ENCODE measurements at places on chromosomes 7 and 10.

DNA sequence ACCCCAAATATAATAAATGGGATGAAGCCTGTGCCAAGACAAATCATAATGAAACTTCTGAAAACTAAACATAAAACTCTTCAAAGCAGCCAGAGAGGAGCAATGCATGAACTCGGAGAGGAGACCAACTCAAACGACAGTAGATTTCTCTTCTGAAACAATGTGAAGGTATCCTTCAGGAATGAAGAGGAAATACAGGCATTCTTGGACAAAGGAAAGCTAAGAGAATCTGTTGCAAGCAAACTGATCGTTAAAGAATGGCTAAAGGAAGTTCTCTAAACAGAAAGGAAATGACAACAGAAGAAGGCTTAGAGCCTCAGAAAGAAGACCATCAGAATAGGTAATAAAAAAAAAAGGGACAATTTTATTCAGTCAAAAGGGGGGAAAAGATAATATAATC lies 6.6 kb downstream of the GNA12 start:
- DNase-seq, result no peak

- no peak for DNase-seq
These were observed 62.4 kb downstream of the SLC35B4 start for GRCh38 chr7:134254311-134254710.

DNA sequence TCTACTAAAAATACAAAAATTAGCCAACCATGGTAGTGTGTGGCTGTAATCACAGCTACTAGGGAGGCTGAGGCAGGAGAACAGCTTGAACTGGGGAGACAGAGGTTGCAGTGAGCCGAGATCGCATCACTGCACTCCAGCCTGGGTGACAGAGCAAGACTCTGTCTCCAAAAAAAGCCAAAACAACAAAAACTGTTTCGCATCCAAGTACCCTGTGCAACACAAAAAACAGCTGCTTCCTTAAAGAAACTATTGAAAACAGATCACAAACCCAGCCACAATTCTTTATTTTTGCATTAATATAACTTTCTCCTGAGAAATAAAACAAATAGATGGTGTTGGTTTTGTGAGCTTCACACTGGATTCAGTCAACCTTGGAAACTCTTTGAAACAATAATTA lies 112.1 kb upstream of the AFAP1L2 start:
- no peak for DNase-seq

GRCh38 chr7:94491410-94491809 lies 18.2 kb upstream of the CASD1 start:
- no peak for DNase-seq

DNA sequence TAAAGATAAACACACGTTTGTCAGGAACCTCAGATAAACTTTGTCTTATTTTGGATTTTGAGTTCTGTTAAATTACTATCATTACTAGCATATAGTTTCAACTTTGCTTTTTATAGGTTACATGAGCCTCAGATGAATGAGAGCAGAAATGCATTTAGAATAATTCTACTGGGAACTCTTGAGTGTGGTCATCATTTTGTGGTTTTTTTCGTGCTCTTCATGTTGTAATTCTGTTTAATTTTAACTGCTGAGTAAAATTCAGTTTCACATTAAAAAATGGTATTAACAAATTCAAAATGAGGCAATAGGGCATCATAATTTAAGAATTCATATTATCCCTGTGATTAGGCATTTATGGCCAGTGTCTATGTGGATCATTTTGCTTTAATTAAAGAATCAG lies 72.9 kb downstream of the GNAI1 start:
- no peak for DNase-seq

DNA sequence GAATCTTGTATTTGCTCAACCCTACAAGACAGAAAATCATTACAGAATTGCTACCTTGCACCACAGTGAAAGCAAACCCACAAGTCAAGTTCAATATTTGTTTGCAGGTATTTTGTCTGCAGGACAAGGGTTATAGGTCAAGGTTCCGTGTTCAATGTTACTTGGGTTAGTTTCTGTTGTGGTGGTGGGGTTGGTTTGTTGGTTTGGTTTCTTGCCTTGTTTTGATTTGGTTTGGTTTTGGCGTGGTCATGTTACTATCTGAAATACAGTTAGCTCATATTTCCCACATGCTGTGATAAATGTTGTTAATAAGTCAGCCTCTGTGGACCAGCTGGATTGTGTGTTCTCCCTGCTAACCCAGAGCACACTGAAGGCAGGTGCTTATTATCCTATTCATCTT lies 75.6 kb upstream of the INSIG1 start:
- no peak for DNase-seq

DNA sequence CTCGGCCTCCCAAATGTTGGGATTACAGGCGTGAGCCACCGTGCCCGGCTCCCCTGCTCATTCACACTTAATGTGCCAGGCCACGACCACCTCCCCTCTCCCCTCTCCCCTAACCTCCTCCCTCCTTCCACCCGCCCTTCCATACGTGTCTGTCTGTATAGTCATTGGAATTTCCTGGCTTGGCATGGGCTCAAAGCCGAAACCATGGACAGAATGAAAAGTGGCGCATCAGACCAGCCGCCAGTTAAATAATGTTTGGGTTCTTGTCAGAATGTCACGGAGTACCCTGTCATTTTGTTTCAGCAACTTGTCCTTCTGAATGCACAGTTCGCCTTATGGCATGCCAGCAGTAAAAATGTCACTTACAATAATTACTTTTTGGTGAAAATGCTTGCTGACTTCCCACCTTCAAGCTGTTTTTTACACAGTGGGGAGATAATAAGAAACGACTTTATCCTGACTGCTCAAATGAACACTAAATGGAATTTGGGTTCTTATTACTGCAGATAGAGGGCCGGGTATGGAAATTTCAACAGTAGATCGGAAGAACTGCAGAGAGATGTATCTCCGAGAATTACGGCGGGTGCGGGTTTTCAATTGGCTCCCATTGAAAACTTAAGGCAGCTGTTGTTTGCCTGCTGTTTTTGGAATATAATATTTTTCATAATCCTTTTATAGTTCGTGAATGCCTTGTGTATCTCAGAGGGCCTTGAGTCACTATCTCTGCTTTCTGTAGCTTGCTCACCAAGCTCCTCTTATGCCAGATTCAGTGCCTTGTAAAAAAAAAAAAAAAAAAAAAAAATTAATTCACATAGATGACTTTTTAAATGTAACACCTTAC lies 65.5 kb upstream of the SH2B2 start:
- DNase-seq, result peak; percentile 16

DNA sequence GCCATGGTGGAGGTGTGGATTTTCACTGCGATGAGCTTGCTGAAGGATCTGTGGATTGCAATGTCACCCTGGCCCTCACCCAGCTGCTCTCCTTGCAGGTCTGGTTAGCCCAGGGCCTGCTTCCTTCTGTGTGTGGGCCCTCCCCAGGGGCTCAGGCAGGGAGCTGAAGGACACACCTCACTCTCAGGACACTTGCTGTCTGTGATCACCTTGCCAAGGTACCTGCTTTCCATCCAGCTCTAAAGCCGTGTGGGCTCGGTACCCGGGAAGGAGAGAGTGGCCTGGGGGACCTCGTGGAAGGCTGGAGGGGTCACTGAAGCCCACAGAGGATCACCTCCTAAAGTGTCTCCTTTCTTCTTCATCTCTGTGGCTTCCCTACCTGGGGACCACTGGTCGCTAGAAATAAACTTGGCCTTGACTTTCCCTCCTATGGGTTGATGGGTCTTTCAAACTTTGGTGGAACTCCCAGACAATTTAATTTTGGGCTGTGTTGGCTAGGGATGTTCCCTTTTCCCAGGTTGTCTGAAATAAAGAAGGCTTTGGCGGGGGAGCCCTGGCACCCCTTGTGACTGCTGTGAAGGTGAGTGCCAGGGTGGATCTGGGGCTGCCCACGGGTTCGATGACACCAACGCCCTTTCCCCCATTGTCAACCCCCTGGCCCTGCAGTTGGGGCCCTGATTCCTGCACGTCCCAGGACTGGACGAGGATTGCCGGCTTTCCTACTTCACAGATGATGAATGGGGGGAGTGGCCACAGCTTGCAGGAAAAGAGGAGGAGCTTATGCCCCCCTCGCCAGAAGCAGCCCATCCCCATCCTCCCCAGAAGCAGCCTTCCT lies 331.0 kb downstream of the ADARB2 start:
- DNase-seq, result no peak

DNA sequence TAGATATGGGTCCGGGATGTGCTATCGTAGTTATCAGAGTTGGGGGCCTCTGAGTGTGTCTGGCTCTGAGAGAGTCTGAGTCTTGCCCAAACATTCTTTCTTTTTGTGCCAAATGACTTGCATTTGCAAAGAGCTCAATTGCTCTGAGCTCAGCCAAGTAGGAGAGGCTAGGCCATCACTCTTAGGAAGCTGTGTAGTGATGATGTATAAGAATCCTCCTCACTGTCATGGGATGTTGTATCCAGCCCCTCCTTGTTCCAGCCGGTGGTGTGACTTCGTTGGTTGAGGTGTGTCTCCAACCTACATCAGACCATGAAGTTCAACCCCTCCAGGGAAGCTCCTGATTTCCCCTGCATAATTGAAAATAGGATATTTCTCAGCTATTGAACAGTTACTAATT lies 97.5 kb upstream of the NPS start:
- DNase-seq, result no peak

- no peak for DNase-seq
These were observed 20.0 kb downstream of the TRPV5 start for GRCh38 chr7:142913566-142913965.

GRCh38 chr7:29332875-29333855 lies 138.6 kb downstream of the CHN2 start:
- no peak for DNase-seq

- no peak for DNase-seq
These were observed 55.4 kb downstream of the GPR26 start for GRCh38 chr10:123721441-123722049.

GRCh38 chr7:24668927-24669635 lies 88.2 kb downstream of the GSDME start:
- DNase-seq, result no peak

- DNase-seq, result peak; percentile 93
These were observed 90.1 kb upstream of the PIK3CG start for GRCh38 chr7:106774768-106775551.

DNA sequence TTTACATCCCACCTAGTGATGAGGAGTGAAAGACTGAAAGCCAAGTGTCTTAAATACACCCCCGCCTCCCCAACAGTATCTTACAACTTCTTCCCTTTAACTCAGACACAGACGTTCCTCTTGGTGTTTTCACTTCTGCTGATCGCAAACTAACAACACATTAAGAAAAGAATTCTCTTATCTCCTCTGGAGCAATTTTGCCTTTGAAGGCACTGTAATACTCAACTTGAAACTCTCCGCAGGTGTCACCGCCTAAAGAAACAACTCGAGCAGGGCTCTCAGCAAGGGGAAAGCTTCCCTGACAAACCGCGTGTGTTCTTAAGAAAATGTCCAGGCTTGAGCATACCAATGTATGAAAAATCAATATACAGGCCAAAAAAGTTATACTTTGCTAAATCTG lies 452 bp downstream of the SEMA3C start:
- no peak for DNase-seq

DNA sequence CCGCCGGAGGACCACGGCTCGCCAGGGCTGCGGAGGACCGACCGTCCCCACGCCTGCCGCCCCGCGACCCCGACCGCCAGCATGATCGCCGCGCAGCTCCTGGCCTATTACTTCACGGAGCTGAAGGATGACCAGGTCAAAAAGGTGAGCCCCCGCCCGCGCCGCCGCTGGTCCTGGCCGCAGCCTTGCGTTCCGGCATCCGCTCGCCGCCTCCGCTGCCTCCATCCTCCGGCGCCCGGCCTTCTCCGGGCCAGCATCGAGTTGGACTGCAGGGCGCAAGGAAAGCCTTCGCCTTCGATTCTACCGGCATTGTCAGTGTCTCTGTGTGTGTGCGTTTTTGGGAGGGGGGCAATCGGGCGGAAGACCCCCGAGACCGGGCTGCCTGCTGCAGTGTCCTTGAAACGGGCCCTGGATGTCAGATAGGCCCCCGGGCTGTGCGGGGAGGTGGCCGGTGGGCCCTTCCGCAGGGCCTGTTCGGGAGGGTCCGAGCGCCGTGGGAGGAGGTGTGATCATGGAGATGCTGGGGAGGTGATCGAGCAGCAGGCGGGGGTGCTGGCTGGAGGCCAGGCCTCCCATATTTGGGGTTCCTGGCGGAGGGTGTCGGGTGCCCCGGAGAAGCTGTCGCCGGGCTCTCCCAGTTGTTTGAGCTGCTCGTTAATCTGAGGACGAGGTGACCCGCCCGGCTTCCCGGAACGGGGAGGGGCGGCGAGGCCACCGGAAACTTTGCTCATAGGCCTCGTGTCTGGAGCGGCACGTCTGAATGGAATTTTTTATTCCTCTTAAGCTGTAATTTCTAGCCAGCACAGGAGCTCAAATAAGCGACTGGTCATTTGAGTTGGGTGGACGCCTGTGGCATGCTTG lies 40.8 kb downstream of the HK1 start:
- no peak for DNase-seq

DNA sequence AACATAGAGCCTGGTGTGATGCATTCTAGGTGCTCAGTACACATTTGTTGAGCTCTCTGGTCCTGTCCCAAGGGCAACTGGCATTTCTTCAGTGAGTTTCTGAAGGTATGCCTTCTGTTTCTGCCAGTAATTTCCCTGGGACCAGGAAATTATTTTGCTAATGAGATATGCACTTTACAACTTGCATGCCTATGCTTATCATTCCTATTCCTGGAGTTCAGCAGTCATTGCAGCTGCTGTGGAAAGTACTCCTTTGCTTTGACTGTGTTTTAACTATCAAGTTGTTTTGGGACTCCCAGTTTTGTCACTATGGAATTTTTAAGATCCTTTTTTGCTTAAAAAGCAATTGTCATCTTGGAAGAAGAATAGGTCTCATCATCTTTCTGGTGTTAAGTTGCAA lies 283.0 kb downstream of the BBS9 start:
- DNase-seq, result no peak

DNA sequence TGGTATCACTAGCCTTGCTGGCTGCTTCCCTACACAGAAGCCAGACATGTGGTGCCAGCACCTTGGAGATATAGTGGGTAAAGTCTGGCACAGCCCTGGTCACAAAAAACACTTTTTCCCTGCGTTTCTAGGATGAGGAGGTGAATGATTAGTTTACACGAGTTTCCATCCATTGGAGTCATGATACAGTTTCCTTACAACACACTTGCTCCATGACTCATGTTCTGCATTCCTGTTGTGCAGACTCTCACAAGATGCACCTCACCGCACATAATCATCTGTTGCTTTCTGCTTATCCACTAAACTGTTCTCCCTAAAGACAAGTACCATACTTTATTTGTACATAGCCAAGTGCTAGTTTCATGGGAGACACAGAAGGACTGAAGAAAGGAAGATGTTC lies 747.1 kb upstream of the GALNT17 start:
- DNase-seq, result no peak

GRCh38 chr7:90788052-90788451 lies 191.9 kb downstream of the CDK14 start:
- DNase-seq, result no peak

Measured in glomerular endothelial cell (primary cell).